ENCODE measurements at places on chromosomes 7 and 10.

- DNase-seq, result no peak
Measured at GRCh38 chr10:130715686-130716670, 579.8 kb downstream of the GLRX3 start.

DNA sequence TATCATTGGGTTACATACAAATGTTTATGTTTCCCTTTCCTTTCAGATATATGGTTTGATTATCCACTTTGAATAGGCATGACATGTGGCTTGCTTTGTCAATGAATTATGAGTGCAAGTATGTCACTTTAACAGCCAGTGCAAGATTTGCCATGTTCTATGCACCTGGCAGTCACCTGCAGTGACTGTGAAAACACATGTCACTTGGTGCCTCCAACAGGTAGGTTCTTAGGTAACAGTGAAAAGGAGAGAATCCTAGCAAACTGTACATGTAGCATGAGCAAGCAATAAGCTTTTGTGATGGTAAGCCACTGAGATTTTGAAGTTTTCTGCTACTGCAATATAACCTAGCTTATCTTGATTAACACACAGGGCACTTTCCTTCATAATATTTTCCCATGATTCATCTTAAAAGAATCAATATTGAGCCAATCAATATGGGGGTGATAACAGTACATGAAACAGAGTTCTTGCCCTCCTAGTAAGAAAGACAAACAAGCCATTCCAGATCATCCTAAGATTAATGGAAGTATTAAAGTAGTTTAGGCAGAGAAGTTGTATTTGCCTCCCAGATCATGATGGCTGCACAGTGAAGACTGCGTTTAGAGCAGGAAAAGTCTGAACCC, 7.9 kb upstream of the RALA start:
- DNase-seq, result no peak

DNA sequence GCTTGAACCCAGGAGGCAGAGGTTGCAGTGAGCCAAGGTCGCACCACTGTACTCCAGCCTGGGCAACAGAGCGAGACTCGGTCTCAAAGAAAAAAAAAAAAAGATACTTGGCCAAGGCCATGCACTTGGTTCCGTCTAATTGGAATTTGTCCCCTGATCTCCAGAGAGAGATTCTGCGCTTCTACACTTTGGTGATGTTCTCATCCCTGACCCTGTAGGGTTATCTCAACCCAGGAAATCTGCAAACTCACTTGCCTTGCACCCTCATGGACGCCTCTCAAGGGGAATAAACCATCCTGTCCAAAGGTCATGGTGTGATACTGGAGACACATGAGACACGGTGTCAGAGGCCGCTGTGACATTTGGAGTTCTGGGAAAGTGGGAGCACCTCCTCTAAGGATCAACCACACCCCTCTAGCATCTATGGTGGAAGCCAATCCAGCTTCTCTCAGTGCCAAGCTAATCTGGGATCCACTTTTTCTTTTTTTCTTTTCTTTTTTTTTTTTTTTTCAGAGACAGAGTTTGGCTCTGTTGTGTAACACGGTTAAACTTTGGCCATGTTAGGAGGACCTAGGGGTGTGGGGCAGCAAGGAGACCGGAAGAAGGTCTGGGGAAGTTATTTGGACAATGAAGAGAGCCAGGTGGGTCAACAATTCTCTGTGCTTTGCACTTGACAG, 7.8 kb upstream of the POR start:
- DNase-seq, result no peak

DNA sequence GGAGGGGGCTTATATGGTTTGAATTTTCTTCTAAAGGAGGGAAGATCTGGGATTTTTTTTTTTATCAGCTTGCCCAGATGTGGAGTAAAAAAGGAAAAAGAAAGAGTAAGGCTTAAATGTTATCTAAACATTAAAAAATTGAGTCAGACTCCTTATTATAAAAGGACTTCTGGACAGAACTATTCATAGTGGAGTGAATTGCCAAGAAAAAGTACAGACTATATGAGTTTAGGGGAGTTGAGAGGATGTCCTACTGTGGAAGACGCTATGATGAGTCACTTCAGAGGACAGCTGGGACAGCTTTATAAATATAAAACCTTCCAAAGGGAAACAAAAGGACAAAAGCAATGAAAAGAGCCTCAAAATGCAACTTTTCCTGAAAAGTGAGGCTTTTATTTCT, 73.0 kb downstream of the TFPI2 start:
- no peak for DNase-seq

DNA sequence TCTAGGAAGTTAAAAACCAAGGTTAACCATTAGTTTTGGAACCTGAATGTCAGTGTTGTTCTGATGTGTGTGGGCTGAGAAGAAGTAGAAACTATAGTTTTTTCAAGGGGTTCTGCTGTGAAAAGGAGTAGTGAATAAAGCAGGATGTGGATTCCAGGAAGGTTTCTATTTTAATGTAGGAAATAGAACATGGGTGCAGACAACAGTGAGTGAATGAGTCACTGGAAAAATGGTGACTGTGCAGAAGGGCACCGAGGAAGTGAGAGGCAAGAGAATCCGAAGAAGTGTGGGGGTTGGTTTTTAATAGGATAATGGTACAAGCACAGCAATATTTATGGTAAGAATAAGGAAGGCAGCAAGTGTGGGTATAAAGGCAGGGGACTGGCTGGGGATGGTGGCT, 120.4 kb downstream of the ARHGAP21 start:
- no peak for DNase-seq

- no peak for DNase-seq
Measured at GRCh38 chr10:71202314-71202713, 10.1 kb upstream of the UNC5B start.

All from activated CD4-positive, alpha-beta T cell treated with anti-CD3 and anti-CD28 coated beads, Interleukin-2, amount 50 U/mL, for 1 hour (primary cell).